ENCODE measurements at places on chromosomes 11 and 22.

GRCh38 chr22:50473088-50473487 lies 1.7 kb downstream of the SBF1 start:
- H3K36me3 ChIP-seq = peaks cover 4% of the 10 kb centered on the region
- peak overlapping the region; percentile 85 for H3K27ac ChIP-seq
- peaks cover 40% of the 10 kb centered on the region for H3K4me1 ChIP-seq
- H3K4me3 ChIP-seq = peak overlapping the region; percentile 94

- H3K4me3 ChIP-seq = peak overlapping the region; percentile 18
- no peaks in the 10 kb centered on the region for H3K36me3 ChIP-seq
- H3K4me1 ChIP-seq = peaks cover 60% of the 10 kb centered on the region
- peaks cover 2% of the 10 kb centered on the region for H3K27me3 ChIP-seq
- no peak overlapping the region for H3K27ac ChIP-seq
These were observed 3.5 kb downstream of the ARRB1 start for GRCh38 chr11:75347781-75348566.

GRCh38 chr11:102253020-102253715 lies 64.1 kb upstream of the BIRC3 start:
- H3K27ac ChIP-seq = peak overlapping the region; percentile 83
- H3K27me3 ChIP-seq = no peaks in the 10 kb centered on the region
- H3K4me3 ChIP-seq = peak overlapping the region; percentile 43
- peaks cover 3% of the 10 kb centered on the region for H3K36me3 ChIP-seq

GRCh38 chr22:22866381-22867111 lies 21.1 kb upstream of the IGLL5 start:
- peak; percentile 20 for DNase-seq
- no peak overlapping the region for H3K27ac ChIP-seq
- no peak overlapping the region for H3K4me3 ChIP-seq
- H3K27me3 ChIP-seq = peaks cover 58% of the 10 kb centered on the region
- H3K4me1 ChIP-seq = peaks cover 4% of the 10 kb centered on the region

DNA sequence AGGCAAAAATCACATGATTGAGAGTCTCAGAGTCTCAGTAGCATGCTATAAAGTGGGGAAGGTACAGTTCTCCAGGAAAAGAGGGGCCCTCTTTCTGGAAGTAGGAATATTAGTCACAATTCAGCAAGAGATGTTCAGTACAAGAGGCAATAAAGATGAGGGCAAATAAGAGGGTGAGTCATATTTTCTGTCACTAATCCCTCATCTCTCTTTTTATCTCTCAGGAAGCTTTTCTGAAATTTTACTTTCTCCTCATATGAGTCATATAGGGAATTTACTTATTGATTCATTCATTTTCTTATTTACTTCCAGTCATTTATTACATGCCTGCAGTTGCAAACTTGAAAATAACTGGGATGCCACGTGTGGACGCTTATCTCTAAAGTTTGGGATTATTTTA lies 3.4 kb upstream of the NXPE1 start:
- no peaks in the 10 kb centered on the region for H3K4me1 ChIP-seq
- no peaks in the 10 kb centered on the region for H3K36me3 ChIP-seq
- no peak for DNase-seq
- no peak overlapping the region for H3K4me3 ChIP-seq
- no peak overlapping the region for H3K27ac ChIP-seq

- H3K36me3 ChIP-seq = no peaks in the 10 kb centered on the region
- no peaks in the 10 kb centered on the region for H3K27me3 ChIP-seq
- no peak overlapping the region for H3K27ac ChIP-seq
- no peaks in the 10 kb centered on the region for H3K4me1 ChIP-seq
These were observed 130.1 kb downstream of the TRPC6 start for GRCh38 chr11:101453682-101454081.

- H3K36me3 ChIP-seq = no peaks in the 10 kb centered on the region
- no peak overlapping the region for H3K27ac ChIP-seq
- no peak for DNase-seq
- peak overlapping the region; percentile 83 for H3K4me3 ChIP-seq
- H3K27me3 ChIP-seq = no peaks in the 10 kb centered on the region
- no peaks in the 10 kb centered on the region for H3K4me1 ChIP-seq
These were observed 683 bp upstream of the FADS3 start for GRCh38 chr11:61892085-61892370.

GRCh38 chr22:36329254-36330078 lies 58.3 kb downstream of the MYH9 start:
- H3K4me3 ChIP-seq = peak overlapping the region; percentile 57
- peaks cover 80% of the 10 kb centered on the region for H3K4me1 ChIP-seq
- DNase-seq = no peak
- H3K36me3 ChIP-seq = peaks cover 43% of the 10 kb centered on the region
- no peaks in the 10 kb centered on the region for H3K27me3 ChIP-seq
- peak overlapping the region; percentile 100 for H3K27ac ChIP-seq

GRCh38 chr11:36409152-36409816 lies 100.8 kb downstream of the TRAF6 start:
- peaks cover 13% of the 10 kb centered on the region for H3K36me3 ChIP-seq
- peaks cover 10% of the 10 kb centered on the region for H3K4me1 ChIP-seq
- H3K4me3 ChIP-seq = no peak overlapping the region
- no peak overlapping the region for H3K27ac ChIP-seq
- H3K27me3 ChIP-seq = peaks cover 9% of the 10 kb centered on the region

Measured in type B pancreatic cell (in vitro differentiated cells).